ENCODE measurements at places on chromosomes 12 and 14. TPM values are rescaled to one million over a fixed set of nuclear protein-coding genes. Genes with fewer than 3 reads are reported as not detected.

DNA sequence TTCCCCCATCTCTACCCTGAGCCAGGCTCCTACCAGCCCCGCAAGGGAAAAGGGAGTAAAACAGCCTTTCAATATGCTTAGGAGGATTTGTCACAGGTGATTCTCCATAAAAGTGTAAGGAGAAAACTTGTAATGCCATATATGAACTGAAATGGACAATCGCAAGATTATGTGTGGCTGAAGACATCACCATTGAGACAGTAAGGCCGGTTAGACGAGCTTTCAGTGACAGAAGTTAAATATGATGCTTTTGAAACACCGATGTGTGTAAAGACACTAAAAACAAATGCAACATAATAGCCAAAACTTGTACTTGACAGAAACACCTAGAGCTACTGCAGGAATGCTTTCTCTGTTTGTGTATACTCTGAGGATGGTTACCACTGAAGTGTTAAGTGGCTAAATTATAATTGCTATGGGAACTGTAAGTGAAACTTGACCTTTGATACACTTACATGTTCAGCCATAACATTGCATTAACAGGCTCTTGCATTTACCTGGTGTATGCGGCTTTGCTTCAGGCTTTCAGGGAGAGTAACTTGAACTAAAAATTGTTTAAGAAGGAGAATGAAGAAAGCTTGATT lies 42.3 kb downstream of the FAR2 start:
- no peak overlapping the region for H3K4me3 ChIP-seq
- no peaks in the 10 kb centered on the region for H3K4me1 ChIP-seq
- H3K27me3 ChIP-seq: no peaks in the 10 kb centered on the region
- no peaks in the 10 kb centered on the region for H3K36me3 ChIP-seq
- no peak for DNase-seq

SMCO2 gene
- total RNA-seq: not detected

ZNF891 gene
- total RNA-seq: 1.9 TPM

- DNase-seq: peak; percentile 99
- peaks cover 11% of the 10 kb centered on the region for H3K36me3 ChIP-seq
- no peaks in the 10 kb centered on the region for H3K27me3 ChIP-seq
- H3K4me3 ChIP-seq: peak within 1 kb of the TSS; percentile 98
- H3K27ac ChIP-seq: peak within 1 kb of the TSS; percentile 99
Measured at GRCh38 chr14:34539407-34540180, at the start of gene EAPP. TSS of gene EAPP (minus strand) at chr14:34539701. CDS start at chr14:34539628, 73 bp downstream.

- no peak overlapping the region for H3K4me3 ChIP-seq
- no peaks in the 10 kb centered on the region for H3K4me1 ChIP-seq
- no peak overlapping the region for H3K27ac ChIP-seq
- no peaks in the 10 kb centered on the region for H3K27me3 ChIP-seq
- DNase-seq: peak; percentile 24
Measured at GRCh38 chr14:41642367-41642766, 35.7 kb downstream of the LRFN5 start.

FLVCR2 gene
- total RNA-seq: 11.0 TPM

KLRD1 gene
- total RNA-seq: 0.58 TPM

DNA sequence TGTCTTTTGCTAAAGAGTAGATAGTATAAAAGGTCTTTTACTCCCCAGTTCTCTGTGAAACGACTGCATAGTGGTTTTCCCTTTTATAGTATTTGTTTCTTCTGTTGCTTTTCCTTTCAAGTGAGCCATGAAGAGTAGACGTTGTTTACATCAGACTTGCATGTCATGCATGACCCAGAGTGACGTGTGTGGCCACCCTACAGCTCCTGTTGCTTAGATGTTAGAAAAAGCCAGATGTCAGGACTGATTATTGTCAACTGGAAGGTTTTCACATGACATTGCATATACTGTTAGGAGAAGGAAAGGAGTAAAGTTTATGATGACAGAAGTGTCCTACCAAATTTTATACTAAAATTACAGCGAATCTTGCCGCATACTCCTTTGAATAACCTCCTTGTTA lies 1.3 kb upstream of the RD3L start:
- no peaks in the 10 kb centered on the region for H3K27me3 ChIP-seq
- no peak overlapping the region for H3K4me3 ChIP-seq

- H3K36me3 ChIP-seq: peaks cover 7% of the 10 kb centered on the region
- no peak overlapping the region for H3K4me3 ChIP-seq
- no peaks in the 10 kb centered on the region for H3K27me3 ChIP-seq
- H3K27ac ChIP-seq: no peak overlapping the region
Measured at GRCh38 chr12:110123919-110124268, 263 bp upstream of the IFT81 start.

- H3K36me3 ChIP-seq: no peaks in the 10 kb centered on the region
- DNase-seq: peak; percentile 77
- no peaks in the 10 kb centered on the region for H3K4me1 ChIP-seq
- no peak overlapping the region for H3K4me3 ChIP-seq
- no peaks in the 10 kb centered on the region for H3K27me3 ChIP-seq
Measured at GRCh38 chr14:96805956-96806355, 8.8 kb downstream of the VRK1 start.
